ENCODE measurements at places on chromosomes 5 and 9. TPM values are rescaled to one million over a fixed set of nuclear protein-coding genes. Genes with fewer than 3 reads are reported as not detected.

LCN6 gene
- not detected for total RNA-seq

CNTFR gene
- total RNA-seq = not detected

FRMD3 gene
- 1.3 TPM for total RNA-seq

IL17B gene
- total RNA-seq = 1.1 TPM

DNA sequence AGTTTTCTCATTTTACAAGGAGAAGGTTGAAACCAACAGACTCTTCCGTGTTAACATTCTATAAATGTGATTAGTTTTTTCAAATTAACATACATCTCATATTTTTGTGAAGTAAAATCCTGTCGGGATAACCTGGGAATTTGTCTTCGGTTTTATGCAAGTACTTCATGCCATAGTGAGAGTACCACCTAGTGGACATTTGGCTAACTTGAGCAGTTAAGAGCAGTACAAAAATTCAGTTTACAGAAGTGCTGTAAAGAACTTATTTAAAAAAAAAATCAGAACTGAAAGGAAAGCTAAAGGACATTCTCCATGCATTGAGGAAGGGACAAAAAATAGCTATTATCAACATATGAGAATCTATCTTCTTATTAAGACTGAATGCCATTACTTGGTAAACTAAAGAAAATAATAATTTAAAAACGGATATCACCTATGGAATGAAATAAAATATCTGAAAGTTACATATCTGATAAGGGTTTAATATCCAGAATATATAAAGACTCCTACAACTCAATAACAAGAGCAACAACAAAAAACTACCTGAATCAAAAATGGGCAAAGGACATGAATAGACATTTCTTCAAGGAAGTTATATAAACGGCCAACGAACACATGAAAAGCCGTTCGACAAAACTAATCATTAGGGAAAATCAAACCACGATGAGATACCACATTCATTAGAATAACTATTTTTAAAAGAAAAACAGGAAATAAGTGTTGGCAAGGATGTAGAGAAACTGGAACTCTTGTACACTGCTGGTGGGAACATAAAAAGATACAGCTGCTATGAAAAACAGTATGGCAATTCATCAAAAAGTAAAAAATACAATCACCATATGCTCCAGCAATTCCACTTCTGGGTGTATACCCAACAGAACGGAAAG, 117.0 kb upstream of the GNA14 start:
- no peak for DNase-seq

DNA sequence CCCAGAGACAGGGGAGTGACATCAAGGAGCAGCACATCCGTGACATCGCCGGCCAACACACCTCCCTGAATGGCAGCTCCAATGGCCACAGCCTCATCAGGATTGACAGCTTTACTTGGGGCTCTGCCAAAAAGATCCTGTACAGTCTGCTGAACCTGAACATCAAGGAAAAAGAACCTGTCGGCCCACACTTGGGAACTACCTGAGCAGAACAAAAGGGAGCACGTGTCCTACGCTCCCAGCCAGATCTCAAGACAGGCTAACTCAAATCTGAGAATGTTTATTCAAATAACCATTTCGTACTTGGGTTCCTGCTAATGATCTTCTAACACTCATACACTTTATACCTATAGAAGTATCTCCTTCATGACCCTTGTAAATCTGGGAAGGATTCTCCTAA, 15.3 kb downstream of the HSPA9 start:
- H3K27me3 ChIP-seq = no peaks in the 10 kb centered on the region
- no peak for DNase-seq
- H3K27ac ChIP-seq = peak overlapping the region; percentile 70
- no peak overlapping the region for H3K4me3 ChIP-seq
- peaks cover 57% of the 10 kb centered on the region for H3K36me3 ChIP-seq
- peaks cover 7% of the 10 kb centered on the region for H3K4me1 ChIP-seq

Measured in chondrocyte (in vitro differentiated cells).